ENCODE measurements at places on chromosomes 1 and 21. TPM values are rescaled to one million over a fixed set of nuclear protein-coding genes. Genes with fewer than 3 reads are reported as not detected.

Gene S100A7
- not detected for total RNA-seq

Gene HMGN2
- 562 TPM for total RNA-seq

GRCh38 chr1:19680644-19681043 lies 16.0 kb downstream of the HTR6 start:
- DNase-seq, result no peak
- H3K27ac ChIP-seq, result no peak overlapping the region
- no peak overlapping the region for H3K4me3 ChIP-seq
- H3K4me1 ChIP-seq, result no peaks in the 10 kb centered on the region
- no peaks in the 10 kb centered on the region for H3K36me3 ChIP-seq

Gene ARHGAP30
- total RNA-seq, result not detected

DNA sequence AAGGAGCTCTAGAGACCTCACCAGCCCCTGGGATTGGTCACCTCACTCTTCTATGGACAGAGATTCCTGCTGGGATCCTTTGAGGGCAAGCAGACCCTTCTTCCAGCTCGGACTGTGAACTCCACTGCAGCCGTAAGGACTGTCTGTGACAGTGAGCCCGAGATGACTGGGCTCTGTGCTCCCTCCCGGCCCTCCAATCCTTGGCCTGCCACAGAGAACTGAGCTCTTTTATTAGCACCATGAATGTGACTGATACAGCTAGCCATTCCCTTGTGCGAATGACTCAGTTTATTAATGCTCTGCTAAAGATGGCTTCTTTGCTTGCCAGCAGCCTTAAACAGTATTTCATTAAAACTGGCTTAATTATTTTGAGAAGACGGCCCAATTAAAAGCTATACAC lies 194.6 kb upstream of the LMO4 start:
- H3K27me3 ChIP-seq, result no peaks in the 10 kb centered on the region
- no peaks in the 10 kb centered on the region for H3K36me3 ChIP-seq
- H3K4me1 ChIP-seq, result peaks cover 2% of the 10 kb centered on the region
- no peak overlapping the region for H3K4me3 ChIP-seq

Gene PGLYRP3
- not detected for total RNA-seq

- no peak for DNase-seq
- H3K27me3 ChIP-seq, result no peaks in the 10 kb centered on the region
- H3K4me3 ChIP-seq, result no peak overlapping the region
- no peaks in the 10 kb centered on the region for H3K4me1 ChIP-seq
- H3K27ac ChIP-seq, result no peak overlapping the region
Observed at GRCh38 chr1:99306644-99307043, 42.4 kb downstream of the PLPPR4 start.

DNA sequence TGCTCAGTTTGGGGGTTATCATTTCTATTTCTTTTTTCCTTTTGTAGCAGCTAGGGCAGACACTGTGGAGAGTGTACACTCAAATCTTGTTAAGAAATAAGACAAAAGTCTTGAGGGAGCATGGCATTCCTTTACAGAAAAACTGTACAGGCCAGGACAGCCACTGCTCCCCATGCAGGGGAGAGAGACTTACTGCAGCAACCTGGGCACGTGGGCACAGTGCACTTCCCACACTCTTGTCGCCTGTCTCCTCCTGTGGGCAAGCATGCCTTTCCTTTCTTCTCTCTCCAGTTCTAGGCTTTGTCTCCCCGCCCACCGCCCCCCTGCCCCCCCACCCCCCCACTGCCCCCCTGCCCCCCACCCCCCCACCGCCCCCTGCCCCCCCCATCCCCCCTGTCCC lies 51.9 kb downstream of the PHC2 start:
- no peaks in the 10 kb centered on the region for H3K36me3 ChIP-seq
- no peak overlapping the region for H3K4me3 ChIP-seq
- no peak overlapping the region for H3K27ac ChIP-seq
- no peaks in the 10 kb centered on the region for H3K27me3 ChIP-seq
- DNase-seq, result no peak

DNA sequence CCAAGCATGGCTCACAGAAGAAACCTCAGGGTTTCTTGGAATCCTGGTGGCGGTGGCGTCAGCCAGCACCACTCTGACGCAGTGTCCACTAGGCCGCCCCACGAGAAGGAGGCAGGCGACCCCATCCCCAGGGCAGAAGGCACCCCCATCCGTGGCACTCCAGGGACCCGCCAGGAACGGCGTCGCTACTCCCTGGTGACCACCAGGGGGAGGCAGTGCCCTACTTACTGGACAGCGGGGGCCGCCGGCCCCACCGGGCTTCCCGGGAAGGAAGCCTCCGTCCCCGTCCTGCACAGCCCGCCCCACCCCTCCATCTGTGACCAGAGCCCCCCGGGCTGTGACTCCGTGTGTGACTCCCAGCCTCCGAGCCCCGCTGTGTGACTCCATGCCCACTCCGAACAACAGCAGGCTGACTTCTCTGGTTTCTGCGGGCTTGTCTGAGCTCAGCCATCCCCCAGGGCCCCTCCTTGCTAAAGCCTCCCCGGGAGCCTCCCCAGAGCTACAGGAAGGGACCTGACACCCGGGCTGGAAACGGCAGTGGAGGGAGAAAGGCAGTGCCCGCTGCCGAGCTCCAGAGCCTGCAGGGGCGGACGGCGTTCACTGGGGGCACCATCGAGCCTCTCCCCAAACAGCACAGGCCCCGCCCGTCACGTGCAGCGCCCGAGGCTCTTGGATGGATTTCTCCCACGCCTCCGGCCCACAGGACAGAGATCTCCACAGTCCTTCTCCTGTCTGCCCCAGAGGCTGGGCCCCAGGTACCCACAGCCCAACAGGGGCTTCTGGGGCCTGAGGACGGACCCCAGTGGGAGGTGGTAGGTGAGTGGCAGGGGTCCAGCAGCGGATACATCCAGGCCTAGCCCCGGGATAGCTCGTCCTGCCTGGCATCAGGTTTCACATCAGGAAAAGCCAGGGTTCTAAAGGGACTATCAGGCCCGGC lies 21.1 kb downstream of the KIF17 start:
- H3K36me3 ChIP-seq, result no peaks in the 10 kb centered on the region
- no peaks in the 10 kb centered on the region for H3K27me3 ChIP-seq
- H3K27ac ChIP-seq, result peak overlapping the region; percentile 44
- peak overlapping the region; percentile 38 for H3K4me3 ChIP-seq

Gene CDC20
- 170 TPM for total RNA-seq

DNA sequence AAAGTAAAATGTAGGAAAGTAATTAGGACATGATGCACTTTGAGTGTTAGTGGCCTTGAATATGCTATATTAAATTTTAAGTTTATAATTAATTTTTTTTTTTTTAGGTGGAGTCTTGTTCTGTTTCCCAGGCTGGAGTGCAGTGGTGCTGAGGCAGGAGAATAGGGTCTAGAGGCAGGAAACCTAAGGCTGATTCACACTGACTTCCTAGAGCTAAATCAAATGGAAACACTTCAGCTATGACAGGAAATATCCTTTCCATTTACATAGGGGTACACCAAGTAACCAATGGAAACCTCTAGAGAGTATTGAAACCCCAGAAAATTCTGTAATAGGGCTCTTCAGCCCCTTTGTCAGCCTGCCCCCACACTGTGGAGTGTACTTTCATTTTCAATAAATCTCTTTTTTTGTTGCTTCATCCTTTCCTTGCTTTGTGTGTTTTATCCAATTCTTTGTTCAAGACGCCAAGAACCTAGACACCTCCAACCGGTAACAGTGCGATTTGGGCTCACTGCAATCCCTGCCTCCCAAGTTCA lies 17.9 kb upstream of the THRAP3 start:
- no peak overlapping the region for H3K27ac ChIP-seq
- no peaks in the 10 kb centered on the region for H3K36me3 ChIP-seq
- H3K4me3 ChIP-seq, result no peak overlapping the region
- no peaks in the 10 kb centered on the region for H3K27me3 ChIP-seq

GRCh38 chr1:229075217-229075616 lies 195.7 kb upstream of the RAB4A start:
- H3K36me3 ChIP-seq, result no peaks in the 10 kb centered on the region
- H3K27me3 ChIP-seq, result no peaks in the 10 kb centered on the region
- H3K27ac ChIP-seq, result no peak overlapping the region

DNA sequence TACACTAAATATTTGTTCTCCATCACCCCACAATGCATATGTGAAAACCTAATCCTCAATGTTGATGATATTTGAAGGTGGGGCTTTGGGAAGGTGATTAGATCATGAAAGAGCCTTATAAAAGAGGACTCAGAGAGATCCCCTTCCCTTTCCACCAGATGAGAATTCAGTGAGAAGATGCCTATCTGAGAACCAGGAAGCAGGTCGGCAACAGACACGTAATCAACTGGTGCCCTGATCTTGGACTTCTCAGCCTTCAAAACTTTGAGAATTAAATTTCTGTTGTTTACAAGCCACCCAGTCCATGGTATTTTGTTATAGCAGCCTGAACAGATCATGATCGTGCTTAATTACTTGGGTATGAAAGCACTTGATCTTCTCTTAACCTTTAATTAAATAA lies 329.4 kb downstream of the KCNT2 start:
- H3K36me3 ChIP-seq, result no peaks in the 10 kb centered on the region
- DNase-seq, result no peak
- no peaks in the 10 kb centered on the region for H3K27me3 ChIP-seq
- H3K4me3 ChIP-seq, result no peak overlapping the region
- H3K27ac ChIP-seq, result no peak overlapping the region

Gene ZNF593OS
- not detected for total RNA-seq

DNA sequence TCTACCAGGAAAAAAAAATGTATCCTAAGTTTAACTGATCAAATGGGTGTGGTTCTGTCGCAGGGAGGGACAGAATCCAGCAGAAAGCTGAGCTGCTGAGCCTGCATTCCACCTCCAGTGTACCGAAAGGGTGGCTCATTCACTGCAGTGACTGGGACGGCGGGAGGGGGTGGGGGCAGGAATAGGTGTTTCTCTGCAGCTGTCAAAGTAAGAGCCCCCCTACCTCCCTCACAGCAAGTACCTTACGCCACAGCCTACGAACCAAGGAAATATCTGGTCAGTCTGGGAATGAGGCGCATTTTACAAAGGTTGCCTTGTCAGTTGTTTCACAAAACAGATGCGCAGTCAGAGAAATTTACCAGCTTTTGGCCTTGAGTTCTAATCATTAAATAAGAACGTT lies 1.7 kb downstream of the S100B start:
- H3K27me3 ChIP-seq, result peaks cover 9% of the 10 kb centered on the region
- H3K4me1 ChIP-seq, result peaks cover 15% of the 10 kb centered on the region
- no peaks in the 10 kb centered on the region for H3K36me3 ChIP-seq
- H3K4me3 ChIP-seq, result no peak overlapping the region
- no peak overlapping the region for H3K27ac ChIP-seq

GRCh38 chr1:229889031-229889517 lies 178.0 kb upstream of the GALNT2 start:
- H3K36me3 ChIP-seq, result no peaks in the 10 kb centered on the region
- H3K27me3 ChIP-seq, result no peaks in the 10 kb centered on the region
- no peak overlapping the region for H3K4me3 ChIP-seq
- no peak for DNase-seq

GRCh38 chr1:57881639-57882038 lies 457.8 kb upstream of the DAB1 start:
- H3K36me3 ChIP-seq, result no peaks in the 10 kb centered on the region

Gene DIO1
- not detected for total RNA-seq

Gene NAXE
- 74.0 TPM for total RNA-seq

Gene STUM
- not detected for total RNA-seq

Gene HJV
- total RNA-seq, result not detected

DNA sequence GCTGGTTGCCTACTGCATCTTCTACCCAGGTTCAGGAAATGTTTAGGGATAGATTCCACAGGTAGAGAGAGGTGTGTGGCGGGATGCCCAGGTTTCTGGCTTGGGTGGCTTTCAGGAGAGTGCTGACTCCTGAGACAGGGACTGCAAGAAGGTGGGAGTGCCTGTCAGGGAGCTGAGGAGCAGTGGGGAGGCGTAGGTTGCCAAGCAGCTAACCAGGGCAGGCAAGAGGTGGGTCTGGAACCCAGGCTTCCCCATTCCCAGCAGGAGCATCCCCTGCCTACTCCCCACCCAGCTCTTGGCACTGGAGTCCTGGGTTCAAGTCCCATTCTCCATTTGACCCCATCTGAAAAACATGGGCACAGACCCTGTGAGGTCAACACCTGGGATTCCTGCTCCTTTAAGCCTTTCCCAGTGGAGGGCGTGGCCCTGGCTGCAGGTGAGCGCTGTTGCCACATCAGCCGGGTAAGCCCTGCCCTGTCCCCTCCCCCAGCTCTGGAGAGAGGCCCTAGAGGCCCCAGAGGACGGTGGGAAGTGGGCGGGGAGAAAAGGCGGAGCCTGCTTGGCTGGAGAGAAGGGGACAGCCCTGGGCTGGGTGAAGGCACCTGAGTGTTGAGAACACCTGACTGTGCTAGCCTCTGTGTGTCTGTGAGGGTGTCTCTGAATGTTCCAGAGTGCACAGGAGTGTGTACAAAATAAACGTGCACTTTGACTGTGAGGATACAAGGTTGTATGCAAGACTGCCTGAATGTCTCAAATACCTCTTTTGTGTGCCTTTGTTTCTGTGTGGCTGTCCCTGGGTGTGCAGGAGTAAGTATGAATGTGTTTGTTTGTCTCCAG lies 14.0 kb upstream of the SYNC start:
- DNase-seq, result no peak
- no peaks in the 10 kb centered on the region for H3K36me3 ChIP-seq
- no peak overlapping the region for H3K4me3 ChIP-seq
- no peaks in the 10 kb centered on the region for H3K4me1 ChIP-seq
- no peaks in the 10 kb centered on the region for H3K27me3 ChIP-seq
- no peak overlapping the region for H3K27ac ChIP-seq

All from endothelial cell of umbilical vein (primary cell).